ENCODE measurements at places on chromosomes 7 and 10. TPM values are rescaled to one million over a fixed set of nuclear protein-coding genes. Genes with fewer than 3 reads are reported as not detected.

The UCN3 gene
- 1.2 TPM for total RNA-seq

The DOCK4 gene
- total RNA-seq = 5.5 TPM

The ANTXRL gene
- total RNA-seq = not detected

The CD36 gene
- 18.5 TPM for total RNA-seq

GRCh38 chr10:89241486-89242344 is 9.9 kb downstream of the LIPA start:
- H3K4me1 ChIP-seq = no peaks in the 10 kb centered on the region
- no peak overlapping the region for H3K27ac ChIP-seq
- no peak for DNase-seq
- no peaks in the 10 kb centered on the region for H3K27me3 ChIP-seq
- H3K36me3 ChIP-seq = no peaks in the 10 kb centered on the region
- no peak overlapping the region for H3K4me3 ChIP-seq

DNA sequence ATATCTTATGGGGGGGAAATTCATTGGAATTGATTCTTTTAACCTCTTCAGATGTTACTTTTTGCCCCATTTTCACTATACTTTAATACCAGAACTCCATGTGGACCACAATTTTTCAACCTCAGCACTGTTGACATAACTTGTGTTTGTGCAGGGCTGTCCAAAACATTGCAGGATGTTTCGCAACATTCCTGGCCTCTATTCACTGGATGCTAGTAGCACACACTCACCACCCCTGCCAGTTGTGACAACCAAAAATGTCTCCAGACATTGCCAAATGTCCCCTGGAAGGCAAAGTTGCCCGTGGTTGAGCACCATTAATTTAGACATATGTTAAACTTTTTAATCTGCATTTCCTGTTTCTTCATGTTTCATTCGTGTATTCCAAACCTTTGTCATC is 234.7 kb downstream of the GFRA1 start:
- no peaks in the 10 kb centered on the region for H3K27me3 ChIP-seq
- H3K4me1 ChIP-seq = no peaks in the 10 kb centered on the region
- H3K4me3 ChIP-seq = no peak overlapping the region
- H3K27ac ChIP-seq = no peak overlapping the region
- H3K36me3 ChIP-seq = no peaks in the 10 kb centered on the region

- no peaks in the 10 kb centered on the region for H3K36me3 ChIP-seq
- no peak for DNase-seq
- no peaks in the 10 kb centered on the region for H3K27me3 ChIP-seq
- no peak overlapping the region for H3K4me3 ChIP-seq
- peaks cover 5% of the 10 kb centered on the region for H3K4me1 ChIP-seq
These were observed 251.1 kb upstream of the NFE2L3 start for GRCh38 chr7:25900877-25901276.

DNA sequence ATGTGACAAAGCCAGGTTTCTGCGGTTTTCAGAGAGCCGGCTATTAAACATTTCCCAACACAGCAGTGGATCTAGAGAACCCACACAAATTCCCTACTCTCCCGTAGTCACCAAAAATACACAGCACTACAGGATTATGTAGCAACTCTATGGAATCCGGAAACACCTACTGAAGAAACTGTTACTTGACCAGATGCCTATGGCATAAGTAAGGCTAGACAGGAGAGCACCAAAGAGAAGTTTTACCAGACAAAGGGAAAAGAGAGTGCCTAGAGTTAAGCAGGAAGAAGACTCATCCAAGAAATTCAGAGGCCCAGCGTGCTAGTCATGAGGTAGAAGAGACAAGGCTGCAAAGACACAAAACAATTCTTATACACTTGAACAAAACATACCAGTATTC is 321.1 kb downstream of the PARD3 start:
- no peaks in the 10 kb centered on the region for H3K27me3 ChIP-seq
- DNase-seq = no peak
- no peaks in the 10 kb centered on the region for H3K36me3 ChIP-seq
- no peak overlapping the region for H3K27ac ChIP-seq
- peaks cover 9% of the 10 kb centered on the region for H3K4me1 ChIP-seq

- H3K36me3 ChIP-seq = no peaks in the 10 kb centered on the region
- DNase-seq = no peak
- H3K4me1 ChIP-seq = no peaks in the 10 kb centered on the region
- no peak overlapping the region for H3K4me3 ChIP-seq
These were observed 579.2 kb downstream of the GRID1 start for GRCh38 chr10:85787393-85787792.

DNA sequence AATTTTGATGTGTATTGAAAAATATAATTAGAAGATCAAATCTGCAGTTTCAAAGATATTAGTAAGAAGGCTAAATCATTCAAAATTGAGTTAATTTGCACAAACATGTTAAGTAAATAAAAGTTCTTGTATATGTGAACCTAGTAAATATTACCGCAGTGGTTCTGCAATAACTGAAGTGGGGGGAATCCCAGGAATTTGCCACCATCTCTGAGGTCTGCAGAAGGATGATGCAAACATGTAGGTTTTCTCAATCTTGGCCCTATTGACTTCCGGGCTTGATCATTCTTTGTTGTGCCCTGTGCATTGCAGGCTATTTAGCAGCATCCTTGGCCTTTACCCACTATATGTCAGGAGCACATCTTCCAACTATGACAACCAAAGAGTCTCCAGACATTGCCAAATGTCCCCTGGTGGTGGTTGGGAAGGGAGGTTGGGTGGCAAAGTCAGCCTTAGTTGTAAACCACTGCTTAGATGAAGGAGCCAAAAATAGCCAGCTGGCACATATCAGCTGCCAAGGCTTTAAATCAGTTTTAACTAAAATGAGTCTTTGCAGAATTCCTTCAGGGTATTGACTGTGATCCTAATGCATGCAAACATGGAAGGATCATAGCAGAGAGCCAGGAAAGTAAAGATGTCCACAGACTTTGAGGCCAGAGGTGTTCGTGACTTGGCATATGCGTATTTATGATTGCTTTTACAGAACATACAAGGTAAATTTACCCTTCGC is 146.3 kb downstream of the TRIL start:
- no peak for DNase-seq
- no peaks in the 10 kb centered on the region for H3K4me1 ChIP-seq
- H3K27ac ChIP-seq = no peak overlapping the region
- no peak overlapping the region for H3K4me3 ChIP-seq
- no peaks in the 10 kb centered on the region for H3K27me3 ChIP-seq

DNA sequence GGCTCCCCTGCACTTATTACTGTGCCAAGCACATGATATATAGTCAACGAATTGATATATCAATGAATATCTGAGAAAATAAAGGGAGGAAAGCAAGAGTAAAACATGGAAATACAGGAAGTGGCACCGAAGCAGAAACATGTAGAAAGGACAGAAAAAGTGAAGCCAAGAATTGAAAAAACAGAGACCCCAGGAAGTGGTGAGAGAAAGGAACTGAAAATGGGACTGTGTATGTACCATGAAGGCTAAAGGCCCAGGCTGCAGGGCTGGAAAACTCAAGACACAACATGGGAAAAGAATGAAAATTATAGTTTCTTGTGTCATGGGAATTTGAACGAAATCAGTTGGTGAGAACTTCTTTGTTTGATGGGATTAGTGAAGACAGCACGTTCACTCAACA is 60.6 kb downstream of the MAP3K8 start:
- H3K4me1 ChIP-seq = no peaks in the 10 kb centered on the region
- DNase-seq = no peak
- no peak overlapping the region for H3K4me3 ChIP-seq

- H3K4me3 ChIP-seq = no peak overlapping the region
- H3K36me3 ChIP-seq = no peaks in the 10 kb centered on the region
- no peak for DNase-seq
- H3K27ac ChIP-seq = no peak overlapping the region
These were observed 65.4 kb upstream of the APBB1IP start for GRCh38 chr10:26372513-26373354.

GRCh38 chr7:89103564-89103963 is 308.0 kb upstream of the TEX47 start:
- no peak overlapping the region for H3K4me3 ChIP-seq
- H3K27ac ChIP-seq = no peak overlapping the region
- no peaks in the 10 kb centered on the region for H3K4me1 ChIP-seq
- DNase-seq = no peak
- no peaks in the 10 kb centered on the region for H3K27me3 ChIP-seq
- no peaks in the 10 kb centered on the region for H3K36me3 ChIP-seq

DNA sequence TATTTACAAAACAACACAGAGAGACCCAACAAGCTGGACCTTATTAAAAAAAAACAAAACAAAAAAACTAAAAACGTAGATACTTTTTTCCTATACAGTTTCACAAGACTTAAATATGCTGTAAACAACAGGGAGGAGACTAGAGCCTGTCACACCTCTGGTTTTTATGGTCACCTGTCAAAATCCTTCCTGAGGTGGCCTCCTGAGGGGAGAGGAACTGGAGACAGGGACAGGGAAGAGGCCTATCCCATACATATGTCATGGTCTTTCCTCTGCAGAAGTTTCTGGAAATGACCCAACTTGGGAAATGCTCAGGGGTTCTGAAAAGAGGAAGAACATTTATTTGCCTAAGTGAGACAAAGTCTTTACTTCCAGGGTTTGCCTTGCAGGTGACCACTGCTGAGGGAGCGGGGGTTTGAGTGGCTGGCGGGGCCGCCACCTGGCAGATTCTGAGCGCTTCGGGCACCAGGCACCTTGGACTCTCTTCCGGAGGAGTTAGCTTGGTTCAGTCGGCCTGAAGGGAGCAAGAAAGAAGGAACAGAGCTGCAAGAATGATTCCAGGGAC is 18.3 kb downstream of the CPA1 start:
- H3K27ac ChIP-seq = no peak overlapping the region
- H3K27me3 ChIP-seq = no peaks in the 10 kb centered on the region
- H3K4me3 ChIP-seq = no peak overlapping the region

GRCh38 chr10:5530846-5531557 is 6.2 kb downstream of the CALML3 start:
- H3K27ac ChIP-seq = no peak overlapping the region
- H3K36me3 ChIP-seq = no peaks in the 10 kb centered on the region
- no peaks in the 10 kb centered on the region for H3K4me1 ChIP-seq
- no peaks in the 10 kb centered on the region for H3K27me3 ChIP-seq
- DNase-seq = no peak

GRCh38 chr7:32536585-32536984 is 41.3 kb downstream of the AVL9 start:
- no peaks in the 10 kb centered on the region for H3K27me3 ChIP-seq
- no peak overlapping the region for H3K27ac ChIP-seq
- no peak overlapping the region for H3K4me3 ChIP-seq
- no peak for DNase-seq
- peaks cover 12% of the 10 kb centered on the region for H3K4me1 ChIP-seq

DNA sequence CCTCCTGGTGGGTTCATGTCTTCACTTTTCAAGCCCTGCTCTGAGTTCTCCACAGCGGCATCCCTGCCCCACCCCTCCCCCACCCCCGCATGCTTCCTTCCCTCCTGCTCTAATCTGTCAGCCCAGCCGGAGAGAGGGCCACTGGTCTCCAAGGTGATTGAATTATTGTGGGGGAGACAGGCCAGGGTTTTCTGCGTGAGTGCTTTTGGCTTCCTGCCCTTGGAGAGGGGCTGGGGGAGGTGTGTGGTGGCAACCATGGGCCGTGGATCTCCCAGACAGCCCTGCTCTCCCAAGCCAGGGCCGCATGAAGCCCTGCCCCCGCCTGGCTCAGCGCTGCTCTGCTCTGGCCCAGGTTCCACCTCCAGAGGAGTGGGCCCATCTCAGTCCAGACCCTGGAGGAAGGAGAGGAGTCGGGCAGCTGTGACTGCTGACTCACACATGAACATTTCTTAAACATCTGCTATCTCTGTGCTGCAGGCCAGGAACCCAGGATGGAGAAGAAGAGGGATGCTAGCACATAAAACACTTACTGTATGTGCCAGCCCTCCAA is 109.9 kb downstream of the ZMIZ1 start:
- H3K36me3 ChIP-seq = no peaks in the 10 kb centered on the region
- H3K4me1 ChIP-seq = peaks cover 19% of the 10 kb centered on the region
- DNase-seq = no peak
- no peaks in the 10 kb centered on the region for H3K27me3 ChIP-seq

GRCh38 chr10:88089498-88089897 is 226.1 kb downstream of the PTEN start:
- H3K4me3 ChIP-seq = no peak overlapping the region
- H3K36me3 ChIP-seq = no peaks in the 10 kb centered on the region
- peak; percentile 91 for DNase-seq
- H3K27ac ChIP-seq = peak overlapping the region; percentile 50

Measured in pancreas (tissue), 10 donors.